ENCODE measurements at places on chromosomes 5 and 9.

GRCh38 chr5:80919678-80920196 is 40.4 kb upstream of the RASGRF2 start:
- DNase-seq, result no peak

DNA sequence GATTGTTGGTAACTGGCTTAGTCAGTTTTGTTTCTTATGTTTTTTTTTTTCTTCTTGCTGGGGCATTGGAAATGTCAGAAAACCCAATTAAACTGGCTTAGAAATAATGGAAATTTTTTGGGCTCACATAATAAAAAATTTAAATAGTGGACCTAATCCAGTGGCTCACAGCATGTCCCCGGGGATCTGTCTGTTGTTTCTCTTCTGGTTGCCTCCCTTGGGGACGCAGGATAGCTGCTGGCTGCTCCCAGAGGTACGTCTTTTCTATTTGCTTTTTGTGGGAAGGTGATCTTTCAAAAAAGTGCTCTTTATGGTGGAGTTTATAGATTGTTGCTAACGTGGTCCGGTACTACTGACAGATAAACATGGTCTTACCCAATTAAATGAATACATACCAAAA is 52.2 kb downstream of the LMNB1 start:
- DNase-seq, result no peak

DNA sequence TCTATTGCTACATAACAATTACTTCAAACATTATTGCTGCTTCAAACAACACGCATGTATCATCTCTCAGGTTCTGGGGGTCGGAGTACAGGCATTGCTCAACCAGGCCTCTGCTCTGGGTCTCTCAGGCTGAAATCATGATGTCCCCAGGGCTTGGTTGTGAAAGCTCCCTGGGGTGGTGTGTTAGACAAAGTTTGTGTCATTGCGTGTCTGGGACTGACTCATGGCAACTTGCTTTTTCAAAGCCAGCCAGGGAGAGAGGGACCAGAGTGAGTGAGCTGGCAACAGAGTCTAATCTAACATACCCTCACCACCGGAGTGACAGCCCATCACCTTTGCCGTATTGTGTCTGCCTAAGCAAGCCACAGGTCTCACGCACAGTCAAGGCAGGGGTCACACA is 259.2 kb upstream of the NFIL3 start:
- DNase-seq, result no peak

GRCh38 chr9:72160446-72161123 is 11.3 kb downstream of the GDA start:
- no peak for DNase-seq

GRCh38 chr9:90773617-90774016 is 28.0 kb upstream of the SYK start:
- DNase-seq, result no peak

DNA sequence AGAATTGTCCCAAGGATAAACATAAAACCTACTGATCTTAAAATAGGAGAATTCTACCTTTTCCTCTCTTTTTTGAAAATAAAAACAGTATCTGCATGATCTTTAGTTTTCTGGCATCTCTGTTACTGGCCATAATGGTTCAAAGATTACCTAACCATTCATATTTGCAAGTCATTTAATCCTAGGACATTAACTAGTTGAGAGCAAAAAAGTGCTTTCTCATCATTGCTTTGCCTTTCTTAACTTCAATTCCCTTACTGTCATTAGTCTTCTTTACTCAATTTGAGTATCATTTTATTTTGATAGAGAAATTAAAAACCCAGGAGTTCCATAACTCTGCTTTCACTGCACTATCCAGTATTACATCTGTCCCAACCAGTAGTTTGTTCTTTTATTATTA is 68.6 kb downstream of the RFX3 start:
- no peak for DNase-seq

DNA sequence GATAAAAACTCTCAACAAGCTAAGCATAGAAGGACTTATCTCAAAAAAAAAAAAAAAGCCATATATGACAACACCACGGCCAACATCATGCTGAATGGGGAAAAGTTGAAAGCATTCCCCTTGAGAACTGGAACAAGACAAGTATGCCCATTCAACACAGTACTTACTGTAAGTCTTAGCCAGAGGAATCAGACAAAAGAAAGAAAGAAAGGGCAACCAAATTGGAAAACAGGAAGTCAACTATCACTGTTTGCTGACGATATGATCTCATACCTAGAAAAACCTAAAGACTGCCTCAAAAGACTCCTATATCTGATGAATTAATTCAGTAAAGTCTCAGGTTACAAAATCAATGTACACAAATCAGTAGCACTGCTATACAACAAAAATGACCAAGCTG is 24.6 kb upstream of the PTGER4 start:
- no peak for DNase-seq

- no peak for DNase-seq
Observed at GRCh38 chr9:95004411-95005277, 278.1 kb downstream of the AOPEP start.

GRCh38 chr9:16540743-16541613 is 329.5 kb downstream of the BNC2 start:
- no peak for DNase-seq

GRCh38 chr5:117318528-117318927 is 743.9 kb upstream of the SEMA6A start:
- DNase-seq, result no peak

- DNase-seq, result no peak
Observed at GRCh38 chr5:56954262-56954661, 2.3 kb upstream of the MIER3 start.

GRCh38 chr9:33414268-33414667 is 11.9 kb upstream of the AQP7 start:
- no peak for DNase-seq

GRCh38 chr5:132901036-132901435 is 27.6 kb downstream of the LEAP2 start:
- no peak for DNase-seq

- DNase-seq, result no peak
Observed at GRCh38 chr5:82234885-82235284, 43.3 kb downstream of the RPS23 start.

DNA sequence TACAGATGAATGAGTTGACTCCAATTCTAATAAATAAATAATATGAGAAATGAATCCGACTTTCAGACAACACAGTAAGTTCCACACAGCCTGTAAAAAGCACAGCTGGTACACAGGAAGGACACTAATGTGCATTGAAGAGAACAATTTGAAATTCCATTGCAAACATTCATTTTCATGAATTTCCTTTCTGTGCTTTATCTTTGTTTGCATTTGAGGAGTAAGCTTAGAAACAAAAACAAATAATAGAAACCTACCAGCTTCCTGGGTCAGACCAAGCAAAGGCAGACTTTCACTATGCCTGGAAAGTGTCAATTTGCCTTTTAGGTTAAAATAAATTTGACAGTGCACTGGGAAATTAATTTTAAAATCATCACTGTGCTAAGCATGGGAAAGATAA is 143.8 kb upstream of the VLDLR start:
- no peak for DNase-seq

GRCh38 chr5:5381310-5381913 is 41.1 kb upstream of the ICE1 start:
- no peak for DNase-seq

DNA sequence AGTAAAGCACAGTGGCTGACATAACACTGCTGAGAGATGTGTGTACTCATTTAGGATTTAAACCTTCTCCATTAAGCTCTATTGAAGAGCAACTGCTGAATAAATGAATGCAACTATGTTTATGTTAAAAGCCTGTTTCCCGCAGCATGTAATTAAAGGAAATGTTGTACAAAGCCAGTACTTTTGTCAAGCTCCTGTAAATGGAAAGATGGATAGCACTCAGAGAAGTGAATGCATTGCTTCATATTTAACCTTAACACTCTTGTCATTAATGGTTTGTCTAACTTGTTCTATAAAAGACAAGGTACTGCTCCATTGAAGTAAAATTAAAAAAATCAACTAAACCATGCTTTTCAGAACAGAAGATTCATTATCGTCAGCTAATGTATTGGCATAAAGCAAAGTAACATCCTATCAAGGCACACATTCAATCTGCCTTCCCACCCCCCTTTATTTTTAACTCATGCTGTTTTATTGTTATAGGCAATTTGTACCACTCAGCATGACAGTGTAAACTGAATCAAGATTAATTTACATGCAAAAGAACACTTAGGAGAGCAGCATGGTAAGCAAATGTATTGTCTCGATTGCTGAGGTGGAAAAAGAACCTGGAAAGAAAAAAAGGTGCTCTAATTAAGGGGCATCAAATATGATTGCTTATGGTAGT is 240.9 kb upstream of the TBCA start:
- DNase-seq, result no peak

- DNase-seq, result no peak
Observed at GRCh38 chr5:44987026-44987425, 178.3 kb downstream of the MRPS30 start.

GRCh38 chr9:70675868-70676370 is 261.5 kb upstream of the KLF9 start:
- DNase-seq, result no peak

GRCh38 chr5:53820119-53820801 is 259.8 kb downstream of the NDUFS4 start:
- no peak for DNase-seq

DNA sequence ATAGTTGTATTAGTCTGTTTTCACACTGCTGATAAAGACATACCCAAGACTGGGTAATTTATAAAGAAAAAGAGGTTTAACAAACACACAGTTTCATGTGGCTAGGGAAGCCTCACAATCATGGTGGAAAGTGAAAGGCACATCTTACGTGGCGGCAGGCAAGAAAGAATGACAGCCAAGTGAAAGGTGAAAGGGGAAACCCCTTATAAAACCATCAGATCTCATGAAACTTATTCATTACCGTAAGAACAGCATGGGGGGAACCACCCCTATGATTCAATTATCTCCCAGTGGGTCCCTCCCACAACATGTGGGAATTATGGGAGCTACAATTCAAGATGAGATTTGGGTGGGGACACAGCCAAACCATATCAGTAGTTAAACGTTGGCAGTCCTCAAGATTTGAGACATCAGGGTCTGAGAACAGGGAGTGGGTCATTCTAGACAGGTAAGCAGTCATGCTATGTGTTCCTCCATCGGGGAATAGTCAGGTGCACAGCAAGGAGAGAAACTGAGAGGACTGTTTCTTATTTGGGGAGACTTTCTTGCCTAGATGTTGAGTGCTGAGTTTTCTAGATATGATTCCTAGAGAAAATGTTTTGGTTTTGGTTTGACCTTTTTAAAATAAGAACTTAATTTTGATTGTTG is 45.8 kb upstream of the ENTREP1 start:
- no peak for DNase-seq

DNA sequence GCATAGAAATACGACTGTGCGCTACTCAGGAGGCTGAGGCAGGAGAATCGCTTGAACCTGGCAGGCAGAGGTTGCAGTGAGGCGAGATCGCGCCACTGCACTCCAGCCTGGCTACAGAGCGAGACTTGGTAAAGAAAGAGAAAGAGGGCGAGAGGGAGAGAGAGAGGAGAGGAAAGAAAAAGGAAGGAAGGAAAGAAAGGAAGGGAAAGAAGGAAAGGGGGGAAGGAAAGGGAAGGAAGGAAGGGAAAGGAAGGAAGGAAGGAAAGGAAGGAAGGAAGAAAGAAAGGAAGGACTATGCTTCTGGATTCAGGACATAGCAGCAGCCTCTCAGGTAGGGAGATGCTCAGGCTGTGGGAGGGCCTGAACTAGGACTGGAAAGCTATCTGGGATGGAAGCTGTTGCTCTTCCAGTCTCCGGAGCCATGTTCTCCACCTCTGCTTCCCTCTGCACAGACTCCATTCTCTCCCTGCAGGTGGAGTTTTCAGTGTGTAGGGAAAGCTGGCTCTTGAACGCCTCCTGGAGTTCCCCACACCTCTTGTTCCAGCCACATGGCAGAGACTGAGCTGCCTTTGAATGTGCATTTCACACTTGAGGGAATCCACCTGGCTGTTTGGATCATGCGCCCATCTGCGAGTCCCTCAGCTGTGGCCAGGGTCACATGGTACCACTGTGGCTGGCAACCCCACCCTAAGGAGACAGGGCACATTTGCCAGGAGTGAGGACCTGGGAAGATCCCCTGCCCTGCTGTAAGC is 9.1 kb downstream of the SWI5 start:
- DNase-seq, result no peak

DNA sequence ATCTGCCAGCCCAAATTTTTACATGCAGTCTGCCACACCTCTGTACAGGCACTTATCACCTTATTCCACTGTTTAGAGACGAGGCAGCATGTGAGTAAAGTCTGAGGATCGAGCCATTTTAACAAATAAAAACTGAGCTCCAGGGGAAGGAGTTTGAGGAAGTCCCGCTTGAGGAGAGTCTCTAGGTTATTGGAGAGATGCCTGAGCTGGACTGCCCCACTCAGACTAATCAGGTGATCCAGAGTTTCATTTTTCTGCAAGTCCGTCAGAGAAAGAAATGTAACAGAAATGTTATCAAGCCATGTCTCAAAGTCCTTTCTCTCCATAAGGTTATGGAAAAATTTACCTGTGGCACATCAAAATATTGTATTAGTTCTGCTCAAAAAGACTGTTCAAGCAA is 5.3 kb downstream of the FBXW2 start:
- no peak for DNase-seq

- peak; percentile 54 for DNase-seq
Observed at GRCh38 chr5:132064738-132065331, 4.4 kb downstream of the IL3 start.

- DNase-seq, result no peak
Observed at GRCh38 chr5:65021527-65022226, 252.9 kb downstream of the CWC27 start.

DNA sequence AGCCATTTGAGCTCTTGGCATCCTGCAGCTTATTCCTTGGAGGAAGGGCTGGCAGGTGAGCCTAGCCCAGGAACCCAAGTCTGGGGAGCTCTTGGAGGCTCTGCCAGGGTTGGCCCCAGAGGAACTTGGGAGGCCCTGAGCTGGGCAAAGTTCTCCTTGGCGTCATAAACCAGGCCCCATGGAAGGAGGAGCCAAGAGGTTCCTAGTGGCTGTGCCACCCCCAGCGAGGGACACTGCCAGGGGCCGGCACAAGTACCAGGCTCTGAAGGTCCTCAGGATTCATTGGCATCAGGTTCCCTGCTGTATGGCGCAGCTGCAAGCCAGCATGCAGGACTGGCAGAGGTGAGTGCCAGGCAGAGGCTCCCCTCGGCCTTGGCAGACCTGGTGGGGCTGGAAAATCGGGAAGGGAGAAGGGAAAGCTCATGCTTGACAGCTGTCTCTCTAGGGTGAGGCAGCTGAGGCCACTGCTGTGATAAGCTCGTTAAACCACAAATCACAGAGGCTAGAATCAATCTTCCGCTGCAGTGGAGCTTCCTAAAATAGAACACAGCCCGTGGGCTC is 54.6 kb upstream of the SYNPO start:
- no peak for DNase-seq
